ENCODE measurements at places on chromosomes 6 and 20.

- DNase-seq: no peak
These were observed 14.3 kb downstream of the B4GALT5 start for GRCh38 chr20:49699200-49699992.

DNA sequence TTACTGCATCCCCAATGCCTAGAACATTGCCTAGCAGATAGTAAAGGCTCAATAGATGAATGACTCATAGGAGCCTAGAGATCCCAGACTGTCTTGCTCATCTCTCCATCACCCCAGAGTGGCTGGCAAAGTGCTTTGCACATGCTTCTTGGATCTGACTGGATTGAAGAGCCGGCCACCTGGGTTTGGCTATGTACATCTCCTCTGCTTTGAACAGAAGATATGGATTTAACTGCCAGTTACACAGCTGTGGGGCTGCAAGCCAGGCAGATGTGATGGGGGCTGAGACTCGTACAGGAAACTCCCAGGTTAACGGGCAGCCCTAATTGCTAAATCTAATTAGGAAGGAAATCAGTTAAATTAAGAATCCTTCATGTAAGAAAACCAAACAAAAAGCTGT, 28.6 kb downstream of the MYLIP start:
- DNase-seq: no peak

- DNase-seq: no peak
These were observed 511.4 kb upstream of the FLRT3 start for GRCh38 chr20:14848806-14849205.

- DNase-seq: no peak
These were observed 40.3 kb upstream of the PPP1R3G start for GRCh38 chr6:5044866-5045265.

DNA sequence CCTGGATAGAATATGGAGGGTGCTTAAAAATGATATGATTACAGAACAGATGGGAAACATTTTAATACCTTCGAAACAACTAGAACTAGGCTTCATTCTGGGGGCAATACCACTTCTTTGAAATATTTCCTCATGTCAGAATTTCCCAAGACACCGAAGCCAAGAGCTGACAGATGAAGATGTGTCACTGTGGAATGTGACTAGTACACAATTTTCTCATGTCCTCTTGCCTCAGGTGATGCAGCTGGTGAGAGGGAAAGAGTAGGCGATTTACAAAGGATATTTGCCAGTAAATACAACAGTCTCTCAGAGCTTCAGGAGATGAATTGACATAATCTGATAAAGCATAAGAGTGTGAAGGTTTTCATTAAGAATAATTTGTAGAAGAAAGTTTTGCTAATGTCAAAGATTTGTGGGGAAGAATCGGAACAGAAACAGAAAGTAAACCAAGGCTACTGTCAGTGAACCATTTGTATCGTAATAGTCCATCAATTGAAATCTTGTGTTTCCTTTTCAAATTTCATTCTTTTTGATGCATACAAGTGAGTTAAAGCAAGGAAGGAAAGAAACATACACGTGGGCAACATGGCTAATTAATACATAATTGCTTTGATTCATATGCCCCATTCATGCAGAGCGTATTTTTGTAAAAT, 164.7 kb upstream of the CCN2 start:
- no peak for DNase-seq

DNA sequence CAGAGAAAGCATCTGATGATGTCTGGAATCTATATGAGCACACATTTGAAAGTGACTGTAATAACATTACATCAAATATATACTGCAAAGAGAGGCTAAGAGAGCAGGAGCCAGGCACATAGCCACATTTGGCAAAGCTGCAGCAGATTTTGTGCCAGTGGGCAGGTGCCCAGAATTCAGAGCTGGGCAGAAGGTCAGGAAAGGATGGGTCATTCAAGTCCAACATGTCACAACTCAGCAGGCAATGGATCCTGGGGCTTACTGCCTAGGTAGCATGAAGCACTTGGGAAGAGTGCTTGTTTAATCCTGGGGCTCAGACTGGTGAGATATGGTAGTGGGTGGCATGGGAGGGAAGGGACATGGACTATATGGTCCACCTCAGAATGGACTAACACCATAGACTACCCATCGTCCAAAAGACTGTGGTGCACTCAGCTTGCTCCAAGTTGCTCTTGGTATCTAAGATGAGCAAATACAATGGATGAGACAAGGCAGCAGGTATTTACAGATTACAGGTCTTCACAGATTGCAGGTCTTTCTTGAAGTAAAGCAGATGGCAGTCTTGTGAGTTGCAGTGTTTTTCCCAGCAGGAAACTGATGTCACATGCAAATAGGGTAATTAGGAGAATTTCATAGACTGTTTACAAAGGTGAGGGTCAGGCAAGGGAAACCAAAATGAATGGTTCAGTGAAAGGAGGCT, 31.2 kb upstream of the SHLD1 start:
- no peak for DNase-seq

GRCh38 chr6:72522735-72523141, 99.1 kb upstream of the KCNQ5 start:
- DNase-seq: no peak

GRCh38 chr6:90110971-90111370, 185.7 kb downstream of the BACH2 start:
- DNase-seq: no peak

Data from right kidney (tissue), 9 donors.